Body of pancreas (tissue), 4 donors: ENCODE measurements at places on chromosomes 2 and 18. TPM values are rescaled to one million over a fixed set of nuclear protein-coding genes. Genes with fewer than 3 reads are reported as not detected.

- H3K27ac ChIP-seq = peak overlapping the region; percentile 96
- peaks cover 3% of the 10 kb centered on the region for H3K36me3 ChIP-seq
- DNase-seq = peak; percentile 48
- H3K27me3 ChIP-seq = no peaks in the 10 kb centered on the region
These were observed 2.1 kb upstream of the PCBP1 start for GRCh38 chr2:70084973-70085710.

GRCh38 chr18:65938592-65939372 lies 188.0 kb downstream of the CDH7 start:
- no peak overlapping the region for H3K4me3 ChIP-seq
- DNase-seq = peak; percentile 50
- no peaks in the 10 kb centered on the region for H3K36me3 ChIP-seq
- no peak overlapping the region for H3K27ac ChIP-seq
- no peaks in the 10 kb centered on the region for H3K4me1 ChIP-seq
- H3K27me3 ChIP-seq = no peaks in the 10 kb centered on the region

GRCh38 chr2:228703152-228703551 lies 521.7 kb upstream of the SPHKAP start:
- no peak overlapping the region for H3K27ac ChIP-seq
- DNase-seq = no peak
- no peaks in the 10 kb centered on the region for H3K27me3 ChIP-seq
- no peaks in the 10 kb centered on the region for H3K4me1 ChIP-seq

DNA sequence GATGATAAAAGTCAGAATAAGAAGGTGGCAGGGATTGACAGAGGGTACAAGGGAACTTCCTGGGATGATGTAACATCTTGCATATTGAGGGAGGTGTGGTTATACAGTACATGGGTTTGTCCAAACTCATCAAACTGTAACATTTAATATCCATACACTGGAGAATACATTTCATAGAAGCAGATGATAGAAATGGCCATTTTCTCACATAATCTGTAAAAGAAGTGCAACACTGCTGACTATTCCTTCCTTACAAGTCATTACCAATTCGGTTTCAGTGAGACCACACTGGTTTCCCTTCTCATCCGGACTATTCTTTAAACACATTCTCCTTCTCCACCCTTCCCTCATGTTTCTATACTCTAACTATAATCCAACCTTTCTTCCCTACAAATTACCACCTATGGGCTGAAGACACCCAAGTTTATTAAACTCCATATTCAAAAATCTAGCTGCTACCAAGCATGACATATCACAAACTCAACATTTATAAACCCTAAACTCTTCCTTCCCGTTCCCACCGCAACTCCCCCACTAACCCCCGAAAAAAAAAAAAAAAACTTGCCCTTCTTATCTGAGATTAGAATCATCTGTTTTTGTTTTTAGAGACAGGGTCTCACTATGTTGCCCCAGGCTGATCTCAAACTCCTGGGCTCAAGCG lies 1.6 kb downstream of the COX7A2L start:
- H3K4me1 ChIP-seq = peaks cover 41% of the 10 kb centered on the region
- no peak for DNase-seq
- H3K36me3 ChIP-seq = no peaks in the 10 kb centered on the region
- peak overlapping the region; percentile 95 for H3K27ac ChIP-seq
- no peak overlapping the region for H3K4me3 ChIP-seq

The HOXD13 gene
- not detected for total RNA-seq

The SLC16A14 gene
- 0.78 TPM for total RNA-seq

The FABP1 gene
- total RNA-seq = not detected
